ENCODE measurements at places on chromosomes 3 and 15.

DNA sequence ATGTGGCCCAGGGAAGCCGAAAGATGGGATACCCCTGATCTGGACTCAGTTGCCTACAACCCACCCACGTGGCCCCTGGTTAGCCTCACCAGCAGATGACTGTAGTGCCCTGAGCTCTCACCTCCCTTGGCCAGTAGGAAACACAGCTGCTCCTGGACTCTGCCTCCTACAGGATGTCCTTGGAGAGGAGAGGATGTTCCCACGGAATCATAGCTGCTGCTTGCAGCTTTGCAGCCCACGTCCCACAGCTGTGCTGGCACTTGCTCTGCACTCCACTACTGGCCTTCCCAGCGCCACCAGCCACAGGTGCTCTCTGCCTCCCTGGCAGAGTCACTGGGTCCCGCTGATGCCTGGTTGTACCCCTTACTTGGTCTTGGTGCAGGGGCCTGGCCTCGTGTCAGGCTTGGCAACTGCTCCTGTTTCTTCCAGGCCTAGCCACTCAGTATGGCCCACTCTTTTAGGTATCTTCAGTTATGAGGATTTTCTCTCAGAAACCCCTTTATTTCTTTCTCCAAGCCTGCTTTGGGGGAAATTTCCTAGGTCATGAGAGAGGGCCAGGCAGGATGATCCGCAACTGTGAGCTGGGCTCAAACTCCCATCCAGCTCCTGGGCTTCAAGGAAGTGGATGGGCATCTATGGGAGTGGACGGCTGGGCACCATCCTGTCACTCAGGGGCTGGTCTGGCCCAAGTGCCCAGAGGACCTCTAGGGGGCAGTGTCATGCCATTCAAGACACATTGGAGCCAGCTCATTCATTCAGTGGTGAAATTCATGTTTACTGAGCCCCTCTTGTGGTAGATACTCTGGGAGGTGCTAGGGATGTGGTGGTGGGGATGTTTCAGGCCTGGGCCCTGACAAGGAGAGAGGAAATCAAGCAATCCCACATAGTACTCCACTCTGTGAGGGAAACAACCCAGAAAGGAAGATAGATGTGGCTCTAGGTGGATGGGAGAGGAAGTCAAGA is 16.2 kb upstream of the VILL start:
- peak; percentile 74 for DNase-seq

DNA sequence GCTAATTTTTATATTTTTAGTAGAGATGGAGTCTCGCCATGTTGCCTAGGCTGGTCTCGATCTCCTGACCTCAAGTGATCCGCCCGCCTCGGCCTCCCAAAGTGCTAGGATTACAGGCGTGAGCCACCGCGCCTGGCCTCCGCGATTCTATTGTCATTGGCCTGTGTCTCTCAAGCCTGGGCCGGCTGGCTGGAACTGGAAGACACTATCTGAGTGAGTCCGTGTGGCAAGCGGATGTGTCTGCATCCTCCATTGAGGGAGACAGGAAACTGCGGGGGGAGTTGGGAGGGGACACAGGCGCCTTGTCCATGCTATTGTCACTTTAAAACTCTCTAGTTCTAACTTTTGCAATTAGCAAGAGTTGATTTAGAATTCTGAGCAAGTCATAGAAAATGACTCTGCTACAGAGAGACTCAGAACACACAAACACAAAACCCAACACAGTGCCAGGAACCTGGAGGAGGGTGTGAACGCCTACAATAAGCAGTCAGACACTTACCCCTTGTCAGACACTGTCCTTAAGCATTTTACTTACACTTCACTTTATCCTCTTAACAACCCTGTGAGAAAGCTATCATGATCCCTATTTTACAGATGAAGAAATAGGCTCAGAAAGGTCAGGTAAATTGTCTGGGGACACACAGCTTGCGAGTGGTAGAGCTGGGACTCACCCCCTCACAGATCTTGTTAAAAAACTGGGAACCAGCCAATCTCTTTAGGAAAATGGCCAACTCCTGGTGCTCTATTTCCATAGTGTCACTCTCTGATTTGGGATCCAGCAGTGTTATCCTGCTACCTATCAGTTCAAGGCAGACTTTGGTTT is 38.7 kb downstream of the ANP32A start:
- peak; percentile 82 for DNase-seq

GRCh38 chr3:156396851-156397250 is 158.1 kb downstream of the SSR3 start:
- DNase-seq: no peak

DNA sequence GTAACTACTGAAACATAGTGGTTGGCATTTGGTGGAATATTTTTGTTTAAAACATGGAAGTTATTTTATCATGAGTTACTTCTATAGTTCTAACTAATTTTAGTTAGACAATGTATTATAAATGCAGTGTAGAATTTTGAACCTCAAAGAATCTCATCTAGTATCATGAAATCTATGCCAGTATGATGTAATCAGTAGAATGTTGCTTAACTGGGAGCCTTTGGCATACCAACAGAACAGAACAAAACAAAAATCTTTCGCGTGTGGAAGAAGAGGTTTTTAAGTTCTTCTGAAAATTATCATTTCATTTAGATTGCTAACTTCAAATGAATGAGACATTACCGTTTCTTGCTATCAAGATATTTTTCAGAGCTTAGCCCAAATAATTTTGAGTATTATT is 98.4 kb upstream of the LRRFIP2 start:
- no peak for DNase-seq

GRCh38 chr3:45137656-45138181 is 8.5 kb downstream of the CDCP1 start:
- DNase-seq: no peak

DNA sequence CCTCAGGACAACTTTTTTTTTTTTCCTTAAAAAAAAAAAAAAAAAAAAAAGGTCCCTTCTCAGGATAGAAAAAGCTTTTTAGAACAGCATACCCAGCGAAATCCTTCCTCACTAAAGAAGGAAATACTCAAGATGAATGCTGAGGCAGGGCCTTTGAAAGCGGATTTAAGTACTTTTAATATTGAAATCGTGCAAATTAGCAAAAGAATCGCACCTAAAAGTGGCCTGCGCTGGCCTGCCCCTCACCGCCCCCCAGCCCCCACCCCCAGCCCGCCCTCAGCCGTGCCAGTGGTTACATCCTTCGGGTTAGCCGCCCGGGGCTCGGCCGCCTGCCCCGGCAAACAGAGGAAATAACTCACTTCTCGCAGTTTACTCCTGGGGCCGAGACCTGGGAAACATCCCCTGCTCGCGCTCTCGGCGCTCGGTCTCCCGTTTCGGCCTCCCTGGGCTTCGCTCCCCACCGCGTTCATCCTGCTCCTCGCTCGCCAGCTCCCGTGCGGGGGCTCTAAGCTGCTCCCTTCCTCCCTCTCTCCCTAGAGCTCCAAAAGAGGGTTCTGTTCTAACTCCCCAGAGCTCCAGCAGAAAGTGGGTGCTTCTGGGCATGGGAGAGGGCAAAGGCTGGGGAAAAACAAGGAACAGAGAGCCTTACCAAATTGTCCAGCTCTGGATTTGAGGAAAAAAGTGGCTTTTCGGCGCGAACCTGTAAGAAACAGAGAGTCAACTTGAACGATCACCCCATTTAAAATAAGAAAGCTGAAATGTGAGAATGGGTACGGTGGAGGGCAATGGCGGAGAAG is 5.2 kb downstream of the MEIS2 start:
- DNase-seq: peak; percentile 72

DNA sequence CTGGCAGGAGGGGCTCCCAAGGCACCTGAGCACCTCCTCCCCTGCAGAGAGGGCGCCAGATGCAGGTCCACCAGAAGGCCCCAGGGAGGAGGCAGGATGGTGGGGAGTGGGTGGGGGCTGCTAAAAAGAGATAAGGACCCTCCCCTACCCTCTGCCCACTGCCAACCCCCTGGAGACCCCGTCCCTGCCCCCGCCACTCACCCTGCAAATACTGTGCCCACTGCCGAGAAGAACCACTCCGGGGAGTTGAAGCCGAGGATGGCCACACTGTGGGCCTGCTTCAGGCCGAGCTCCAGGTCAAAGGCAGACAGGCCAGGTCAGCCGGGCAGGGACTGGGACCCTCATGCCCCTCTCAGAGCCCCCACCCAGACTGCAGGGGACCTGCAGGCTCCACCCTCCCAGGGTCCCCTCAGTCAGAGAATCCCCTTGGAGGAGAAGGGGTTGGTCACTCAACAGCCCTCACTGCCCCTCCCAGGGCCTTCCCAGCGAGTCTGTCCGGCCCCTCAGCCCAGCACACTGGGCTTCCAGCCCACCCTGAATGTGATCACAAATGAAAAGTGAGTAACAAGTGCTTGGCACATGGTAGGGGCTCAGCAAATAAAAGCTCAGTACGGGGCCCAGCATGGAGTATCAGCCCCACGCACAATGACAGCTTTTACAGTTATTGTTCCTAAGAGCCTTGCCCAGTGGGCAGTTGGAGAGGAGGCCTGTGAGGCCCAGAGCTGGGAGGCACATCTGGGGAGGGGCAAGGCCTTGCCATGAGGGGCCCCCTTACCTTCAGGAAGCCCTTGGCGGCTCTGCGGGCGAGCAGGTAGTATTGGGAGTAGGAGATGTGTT is 40.4 kb downstream of the ACSBG1 start:
- no peak for DNase-seq

- no peak for DNase-seq
Measured at GRCh38 chr15:55183679-55184078, 13.1 kb downstream of the RSL24D1 start.

GRCh38 chr3:10015461-10015904 is 10.8 kb upstream of the FANCD2 start:
- DNase-seq: peak; percentile 94

DNA sequence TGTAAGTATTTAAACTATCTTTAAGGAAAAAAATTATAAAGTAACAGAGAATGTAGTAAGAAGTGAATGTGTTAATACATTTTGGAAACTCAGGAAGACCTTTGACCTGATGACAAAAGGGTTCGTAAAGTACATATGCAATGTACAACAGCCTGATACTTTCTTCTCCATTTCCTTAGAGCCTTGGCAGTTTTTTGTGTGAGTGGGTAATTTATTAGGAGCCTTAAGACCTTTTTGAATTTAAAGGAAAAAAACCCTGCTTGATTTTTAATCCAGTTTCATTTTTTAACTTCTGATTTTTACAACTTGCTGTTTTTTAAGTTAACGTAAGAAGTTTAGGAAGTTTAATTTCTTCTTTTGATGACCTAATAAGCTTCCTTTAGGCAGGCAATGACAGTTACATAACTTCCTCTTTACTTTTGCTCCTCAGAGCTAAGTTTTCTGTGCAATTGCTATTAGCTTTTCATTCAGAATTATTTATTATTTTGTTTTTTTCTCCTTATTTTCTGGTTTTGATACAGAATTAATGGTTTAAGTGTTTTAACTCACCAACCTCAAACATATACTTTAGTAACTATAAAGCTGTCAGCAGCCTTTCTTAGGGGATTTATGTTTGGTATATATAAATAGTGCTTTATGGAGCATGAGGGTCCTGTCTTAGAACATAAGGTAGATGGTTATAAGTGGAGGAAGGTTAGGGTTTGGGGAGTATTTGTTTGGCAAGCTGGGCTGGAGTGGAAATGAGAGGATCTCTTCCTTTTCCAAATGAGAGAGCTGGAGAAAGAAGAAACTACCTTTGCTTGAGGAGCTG is 35.2 kb downstream of the ARMC8 start:
- DNase-seq: no peak

GRCh38 chr3:145144361-145144760 is 1016.6 kb downstream of the PLOD2 start:
- DNase-seq: no peak

GRCh38 chr3:24017305-24017704 is 72.2 kb downstream of the NR1D2 start:
- DNase-seq: no peak

DNA sequence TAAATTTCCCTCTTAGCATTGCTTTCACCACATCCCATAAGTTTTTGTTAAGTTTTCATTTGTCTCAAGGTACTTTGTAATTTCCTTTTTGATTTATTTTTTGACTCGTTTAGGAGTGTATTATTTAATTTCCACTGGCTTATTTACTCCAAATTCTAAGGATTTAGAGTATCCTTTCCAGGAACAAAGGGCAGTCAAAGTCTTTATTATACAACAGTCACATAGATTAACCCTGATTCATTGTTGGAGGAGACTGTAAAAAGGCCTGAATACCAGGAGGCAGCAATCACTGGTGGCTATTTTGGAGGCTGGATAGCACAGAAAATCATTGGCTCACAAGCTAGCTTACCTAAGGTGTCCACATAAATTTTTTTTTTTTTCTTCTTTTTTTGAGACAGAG is 39.9 kb downstream of the OIP5 start:
- DNase-seq: no peak

GRCh38 chr3:171199473-171199829 is 172.9 kb upstream of the SLC2A2 start:
- no peak for DNase-seq

GRCh38 chr3:157059661-157060060 is 100.3 kb downstream of the CCNL1 start:
- no peak for DNase-seq

- DNase-seq: no peak
Measured at GRCh38 chr3:167749209-167749608, 13.7 kb downstream of the SERPINI1 start.

DNA sequence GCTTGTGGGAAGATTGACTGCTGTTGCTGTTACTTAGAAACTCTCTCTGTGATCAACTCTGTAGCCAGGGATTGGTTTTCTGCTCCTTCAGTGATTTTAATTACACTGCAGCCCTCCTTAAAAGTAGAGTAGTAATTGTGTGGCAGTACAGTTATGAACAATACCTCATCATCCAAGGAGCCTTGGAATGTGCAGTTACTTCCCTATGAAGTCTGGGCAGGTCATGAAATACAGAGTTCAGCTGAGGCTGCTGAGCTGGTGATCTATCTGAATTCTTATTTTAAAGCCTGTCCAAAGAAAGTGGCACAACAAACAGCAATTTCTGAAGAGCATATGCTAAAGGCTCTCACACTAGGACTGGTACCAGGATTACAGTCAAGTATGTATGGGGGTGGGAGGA is 37.4 kb upstream of the MRPL3 start:
- DNase-seq: no peak

DNA sequence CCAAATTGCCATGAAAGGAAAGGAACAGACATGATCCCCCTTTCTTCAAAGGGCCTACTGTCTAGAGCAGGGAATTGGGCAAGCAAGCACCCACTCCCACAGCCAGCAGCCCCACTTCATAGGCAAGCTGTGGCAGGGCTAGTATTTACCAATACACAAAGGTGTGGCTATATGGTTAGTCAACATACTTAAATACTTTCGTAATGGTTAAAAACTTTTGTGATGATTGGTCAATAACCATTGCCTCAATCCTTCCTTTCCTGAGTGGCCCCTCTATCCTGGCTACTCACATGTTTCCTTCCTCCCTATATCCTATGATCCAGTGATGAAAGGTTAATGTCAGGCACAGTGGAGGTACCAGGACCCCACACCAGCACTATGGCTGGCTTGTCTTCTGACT is 30.1 kb upstream of the ARL8B start:
- DNase-seq: no peak

DNA sequence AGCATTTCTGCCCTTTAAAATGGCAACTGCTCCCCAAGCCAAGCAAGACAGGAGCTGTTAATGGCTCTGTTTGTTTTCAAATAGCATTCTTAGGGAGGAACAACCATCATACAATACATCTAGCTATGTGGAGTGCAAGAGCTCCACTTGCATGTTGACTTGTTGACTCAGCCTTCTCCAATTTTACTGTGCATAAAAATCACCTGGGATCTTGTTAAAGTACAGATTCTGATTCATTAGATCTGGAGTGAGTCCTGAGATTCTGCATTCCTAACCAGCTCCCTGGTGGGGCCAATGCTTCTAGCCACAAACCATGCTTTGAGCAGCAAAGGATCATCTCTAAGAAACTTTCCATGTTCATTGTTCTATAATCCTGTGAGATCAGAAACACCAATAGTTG is 171.4 kb downstream of the THRB start:
- no peak for DNase-seq

All from aorta (tissue), 5 donors.